ENCODE measurements at places on chromosomes 5 and 9. TPM values are rescaled to one million over a fixed set of nuclear protein-coding genes. Genes with fewer than 3 reads are reported as not detected.
A peak's percentile ranks its signal among the peaks of the same experiment; 100 is the strongest.

Gene PDGFRB
- total RNA-seq: 8.9 TPM

Gene CCIN
- total RNA-seq: not detected

Gene SLC25A2
- total RNA-seq: 0.22 TPM

Gene SLC6A3
- total RNA-seq: 0.32 TPM

Gene MLANA
- total RNA-seq: not detected

DNA sequence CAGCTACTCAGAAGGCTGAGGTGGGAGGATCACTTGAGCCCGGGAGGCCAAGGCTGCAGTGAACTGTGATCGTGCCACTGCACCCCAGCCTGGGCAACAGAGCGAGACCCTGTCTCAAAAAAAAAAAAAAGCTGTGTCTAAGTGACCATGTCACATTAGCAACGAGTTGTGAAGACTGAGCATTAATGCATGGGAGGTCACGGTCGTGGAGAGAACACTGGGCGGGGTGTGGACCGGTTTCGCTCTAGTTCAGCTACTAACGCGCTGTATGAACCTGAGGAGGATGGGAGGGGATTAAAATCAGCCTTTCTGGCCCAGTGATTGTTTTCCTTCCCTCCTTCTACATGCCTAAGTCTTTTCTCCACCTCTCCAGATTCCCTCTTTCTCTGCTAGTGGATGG is 56.7 kb upstream of the CARTPT start:
- no peaks in the 10 kb centered on the region for H3K4me1 ChIP-seq
- no peaks in the 10 kb centered on the region for H3K27me3 ChIP-seq
- H3K27ac ChIP-seq: no peak overlapping the region
- H3K36me3 ChIP-seq: no peaks in the 10 kb centered on the region
- H3K4me3 ChIP-seq: no peak overlapping the region
- DNase-seq: no peak

DNA sequence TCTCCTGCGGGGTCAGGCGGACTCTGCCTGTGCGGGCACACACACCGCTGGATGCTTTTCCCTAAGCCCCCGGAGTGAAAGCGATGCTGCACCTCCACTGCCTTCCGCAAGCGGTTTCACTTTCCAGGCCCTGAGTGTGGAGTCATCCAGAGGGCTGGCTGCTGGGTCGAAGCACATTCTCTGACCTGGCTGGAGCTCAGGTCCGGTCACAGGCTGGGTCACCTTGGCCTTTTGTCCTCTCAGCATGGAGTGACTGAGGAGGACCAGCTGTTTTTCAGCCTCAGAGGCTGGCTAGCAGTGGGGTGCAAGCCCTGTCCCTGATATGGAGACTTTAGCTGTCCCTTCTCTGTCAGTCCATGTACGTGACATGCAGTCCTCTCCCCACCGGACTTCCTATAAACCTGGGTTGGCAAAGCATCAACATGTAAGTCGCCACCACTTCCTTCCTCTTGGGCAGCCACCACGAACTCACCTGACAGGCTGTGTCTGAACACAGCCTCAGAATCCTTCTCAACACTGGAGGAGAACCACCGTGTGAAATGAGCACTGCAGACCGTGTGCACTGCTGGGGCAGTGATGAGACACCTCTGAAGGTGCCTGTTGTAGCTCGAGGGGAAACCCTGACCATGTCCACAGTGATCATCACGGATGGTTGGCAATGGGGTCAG is 51.3 kb downstream of the GADD45G start:
- H3K27ac ChIP-seq: no peak overlapping the region
- peaks cover 15% of the 10 kb centered on the region for H3K4me1 ChIP-seq
- DNase-seq: no peak
- H3K36me3 ChIP-seq: no peaks in the 10 kb centered on the region

GRCh38 chr5:108749128-108749861 is 1.6 kb downstream of the FER start:
- peak overlapping the region; percentile 70 for H3K27ac ChIP-seq
- no peaks in the 10 kb centered on the region for H3K36me3 ChIP-seq
- peak overlapping the region; percentile 75 for H3K4me3 ChIP-seq
- no peaks in the 10 kb centered on the region for H3K27me3 ChIP-seq
- no peak for DNase-seq

GRCh38 chr9:81607593-81608288 is 81.6 kb downstream of the TLE1 start:
- H3K27ac ChIP-seq: no peak overlapping the region
- peaks cover 7% of the 10 kb centered on the region for H3K36me3 ChIP-seq
- H3K27me3 ChIP-seq: no peaks in the 10 kb centered on the region
- peaks cover 11% of the 10 kb centered on the region for H3K4me1 ChIP-seq
- DNase-seq: no peak

DNA sequence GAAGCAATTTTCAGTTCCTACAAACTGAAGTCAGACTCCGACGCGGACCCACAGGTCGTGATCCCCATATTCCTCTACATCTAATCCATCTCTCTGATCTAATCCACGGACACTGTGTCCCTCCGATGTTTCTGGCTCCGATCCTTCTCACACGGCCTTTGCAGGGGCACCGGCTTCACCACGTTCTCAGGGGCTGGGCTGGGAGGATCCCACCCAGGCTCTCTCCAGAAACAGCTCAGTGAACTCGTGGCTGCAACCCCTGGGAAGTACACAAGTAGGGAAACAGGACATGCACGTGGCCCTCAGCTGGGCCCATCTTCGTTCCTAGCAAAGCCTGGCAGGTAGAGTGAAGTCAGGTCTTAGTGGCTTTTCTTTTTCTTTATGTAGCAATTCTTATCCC is 49.1 kb upstream of the OLFM1 start:
- H3K27me3 ChIP-seq: no peaks in the 10 kb centered on the region
- H3K27ac ChIP-seq: no peak overlapping the region
- no peaks in the 10 kb centered on the region for H3K4me1 ChIP-seq

- no peaks in the 10 kb centered on the region for H3K4me1 ChIP-seq
- H3K27ac ChIP-seq: no peak overlapping the region
- no peak for DNase-seq
- no peaks in the 10 kb centered on the region for H3K36me3 ChIP-seq
- H3K4me3 ChIP-seq: no peak overlapping the region
These were observed 46.7 kb downstream of the IL31RA start for GRCh38 chr5:55897905-55898304.

- H3K4me3 ChIP-seq: no peak overlapping the region
- H3K27ac ChIP-seq: no peak overlapping the region
- no peak for DNase-seq
- H3K4me1 ChIP-seq: peaks cover 16% of the 10 kb centered on the region
- H3K27me3 ChIP-seq: no peaks in the 10 kb centered on the region
- H3K36me3 ChIP-seq: peaks cover 8% of the 10 kb centered on the region
These were observed 15.0 kb downstream of the MSANTD3 start for GRCh38 chr9:100441911-100442361.

Measured in neural progenitor cell (in vitro differentiated cells).